ENCODE measurements at places on chromosomes 4 and X. TPM values are rescaled to one million over a fixed set of nuclear protein-coding genes. Genes with fewer than 3 reads are reported as not detected.

RBM3 gene
- total RNA-seq: 97.7 TPM

CPLX1 gene
- 2.0 TPM for total RNA-seq

OTUD6A gene
- 0.13 TPM for total RNA-seq

ASMT gene
- total RNA-seq: 0.87 TPM

NSDHL gene
- 26.1 TPM for total RNA-seq

RFC1 gene
- 64.3 TPM for total RNA-seq

TCEAL7 gene
- total RNA-seq: 7.7 TPM

TEX13D gene
- not detected for total RNA-seq

GPR82 gene
- total RNA-seq: not detected

MGAT4D gene
- total RNA-seq: not detected

F8 gene
- total RNA-seq: 1.6 TPM

GRCh38 chr4:88320224-88320779 is 35.9 kb upstream of the PPM1K start:
- peaks cover 4% of the 10 kb centered on the region for H3K36me3 ChIP-seq
- no peak overlapping the region for H3K4me3 ChIP-seq
- no peak for DNase-seq

DNA sequence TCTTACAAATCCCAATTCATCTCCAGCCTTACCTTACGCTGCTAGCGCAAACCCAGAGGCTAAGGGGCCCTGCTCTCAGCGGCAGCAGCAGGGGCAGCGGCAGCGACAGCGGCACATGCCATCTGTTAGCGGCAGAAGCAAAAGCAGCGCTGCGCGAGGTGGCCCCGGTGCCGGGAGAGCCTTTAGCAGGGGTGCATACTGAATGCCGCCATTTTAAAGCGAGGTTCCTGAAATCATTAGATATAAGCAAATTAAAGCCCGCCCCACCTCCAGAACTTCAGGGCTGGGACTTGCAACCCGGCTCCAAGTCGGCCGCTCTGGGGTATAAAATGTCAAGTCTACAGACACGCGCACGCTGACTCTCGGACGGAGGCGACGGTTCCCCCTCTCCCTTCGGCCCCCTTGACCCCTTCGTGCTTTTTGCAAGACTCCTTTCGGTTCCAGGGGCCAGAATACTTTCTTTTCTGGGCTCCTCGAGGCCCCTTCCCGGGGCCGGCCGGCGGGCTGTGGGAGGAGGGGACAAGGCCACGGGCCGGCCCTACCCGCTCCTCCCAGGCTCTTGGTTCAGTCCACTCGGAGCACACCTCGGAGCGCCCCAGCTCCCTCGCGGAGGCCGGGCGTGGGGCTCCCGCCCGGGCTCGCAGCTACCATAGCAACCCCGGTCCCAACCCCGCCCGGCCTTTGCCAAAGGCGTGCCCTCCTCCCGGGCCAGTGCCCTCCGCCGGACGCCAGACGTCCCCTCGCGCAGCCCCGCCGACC is at the start of gene MBNL3:
Gene MBNL3 (minus strand): TSS at position 220 of the 759 bp plus-strand sequence. CDS start 49,427 bp downstream, outside the sequence.
- H3K4me1 ChIP-seq: peaks cover 25% of the 10 kb centered on the region
- no peaks in the 10 kb centered on the region for H3K36me3 ChIP-seq
- peak within 1 kb of the TSS; percentile 86 for H3K4me3 ChIP-seq
- H3K27me3 ChIP-seq: peaks cover 28% of the 10 kb centered on the region
- no peak within 1 kb of the TSS for H3K27ac ChIP-seq

- H3K4me1 ChIP-seq: no peaks in the 10 kb centered on the region
- no peaks in the 10 kb centered on the region for H3K27me3 ChIP-seq
- no peak overlapping the region for H3K4me3 ChIP-seq
- DNase-seq: no peak
- H3K27ac ChIP-seq: no peak overlapping the region
Measured at GRCh38 chr4:41517747-41518146, 20.2 kb upstream of the LIMCH1 start.

DNA sequence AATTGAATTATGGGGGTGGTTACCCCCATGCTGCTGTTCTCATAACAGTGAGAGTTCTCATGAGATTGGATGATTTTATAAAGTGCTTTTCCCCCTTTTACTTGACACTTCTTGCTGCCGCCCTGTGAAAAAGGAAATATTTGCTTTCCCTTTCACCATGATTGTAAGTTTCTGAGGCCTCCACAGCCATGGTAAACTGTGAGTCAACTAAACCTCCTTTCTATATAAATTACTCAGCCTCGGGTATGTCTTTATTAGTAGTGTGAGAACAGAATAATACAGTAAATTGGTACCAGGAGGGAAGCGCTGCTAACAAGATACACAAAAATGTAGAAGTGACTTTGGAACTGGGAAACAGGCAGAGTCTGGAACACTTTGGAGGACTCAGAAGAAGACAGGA is 1070.8 kb downstream of the FAM133A start:
- peaks cover 53% of the 10 kb centered on the region for H3K4me1 ChIP-seq
- DNase-seq: no peak
- peak overlapping the region; percentile 96 for H3K27ac ChIP-seq
- H3K27me3 ChIP-seq: no peaks in the 10 kb centered on the region

DNA sequence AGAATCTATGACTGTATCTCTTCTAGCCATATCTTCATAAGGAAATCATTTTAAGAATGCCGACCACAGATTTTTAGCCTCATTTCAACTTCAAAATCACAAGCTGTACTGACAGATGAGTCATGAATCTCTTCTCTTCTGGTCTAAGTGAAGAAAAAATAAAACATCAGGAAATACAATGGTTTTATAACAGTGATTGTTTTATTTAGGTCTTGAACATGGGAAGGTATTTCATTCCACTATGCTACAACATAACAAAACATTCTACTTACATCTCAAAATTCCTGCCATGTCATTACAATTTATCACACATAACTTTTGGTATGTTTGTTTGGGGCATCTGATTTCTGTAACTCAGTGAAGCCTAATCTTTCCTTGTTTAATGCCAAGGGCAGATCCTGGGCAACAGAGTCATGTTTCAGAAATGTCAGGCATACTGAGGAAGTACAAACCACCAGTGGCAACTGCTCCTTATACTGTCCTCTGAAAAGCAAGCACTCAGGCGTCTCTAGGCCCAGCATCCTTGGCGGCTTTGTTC is 325.0 kb downstream of the PDHA2 start:
- no peak overlapping the region for H3K4me3 ChIP-seq
- no peaks in the 10 kb centered on the region for H3K27me3 ChIP-seq
- H3K4me1 ChIP-seq: peaks cover 6% of the 10 kb centered on the region

DNA sequence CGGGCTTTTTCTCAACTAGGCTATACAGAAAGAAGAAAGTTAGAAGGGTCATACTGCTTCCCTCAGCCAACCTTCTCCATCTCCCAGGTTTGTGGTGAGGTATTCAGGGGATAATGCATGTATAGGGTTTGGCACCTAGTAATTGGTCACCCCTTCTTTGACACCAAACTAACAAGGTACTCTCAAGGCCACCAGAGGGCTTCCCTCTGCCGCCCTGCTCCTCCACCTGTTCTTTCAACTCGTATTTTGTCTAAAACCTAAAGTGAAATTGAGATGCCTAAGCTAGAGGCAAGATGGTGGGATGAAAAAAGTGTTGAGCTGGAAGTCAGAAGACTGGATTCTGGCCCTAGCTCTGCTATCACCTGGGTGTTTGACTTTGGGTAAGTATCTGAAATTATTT is 22.0 kb downstream of the CT47C1 start:
- H3K4me1 ChIP-seq: peaks cover 13% of the 10 kb centered on the region
- H3K36me3 ChIP-seq: no peaks in the 10 kb centered on the region
- DNase-seq: no peak
- H3K4me3 ChIP-seq: no peak overlapping the region
- H3K27ac ChIP-seq: no peak overlapping the region

DNA sequence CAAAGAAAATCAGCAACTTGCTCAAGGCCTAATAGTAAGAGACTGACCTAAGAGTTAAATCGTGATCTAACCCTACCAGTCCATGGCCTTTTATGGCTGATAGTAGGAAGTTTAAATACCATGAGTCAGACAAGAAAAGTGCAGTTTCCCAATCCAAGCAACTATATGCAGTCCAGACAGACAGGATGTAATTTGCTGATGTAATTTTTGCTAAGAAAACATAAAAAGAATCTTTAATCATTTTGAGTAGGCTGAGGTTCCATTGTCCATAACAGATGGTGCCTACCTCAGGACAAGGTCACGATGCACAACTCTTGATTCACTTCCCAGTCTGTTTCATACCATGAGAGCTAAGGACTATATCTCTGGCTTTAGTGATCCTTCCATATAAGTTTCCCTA is 317.5 kb upstream of the GRIA3 start:
- no peaks in the 10 kb centered on the region for H3K27me3 ChIP-seq
- no peaks in the 10 kb centered on the region for H3K4me1 ChIP-seq
- no peak for DNase-seq
- H3K36me3 ChIP-seq: no peaks in the 10 kb centered on the region
- H3K27ac ChIP-seq: no peak overlapping the region
- no peak overlapping the region for H3K4me3 ChIP-seq

GRCh38 chr4:36285784-36286480 is 4.5 kb downstream of the DTHD1 start:
- H3K27me3 ChIP-seq: no peaks in the 10 kb centered on the region
- H3K4me1 ChIP-seq: no peaks in the 10 kb centered on the region
- DNase-seq: no peak
- H3K4me3 ChIP-seq: no peak overlapping the region
- H3K36me3 ChIP-seq: no peaks in the 10 kb centered on the region
- no peak overlapping the region for H3K27ac ChIP-seq

- no peak for DNase-seq
- no peaks in the 10 kb centered on the region for H3K27me3 ChIP-seq
- H3K4me3 ChIP-seq: no peak overlapping the region
- H3K27ac ChIP-seq: no peak overlapping the region
- H3K36me3 ChIP-seq: no peaks in the 10 kb centered on the region
Measured at GRCh38 chr4:157045507-157046127, 30.3 kb upstream of the GLRB start.

GRCh38 chrX:26234177-26234576 is 18.2 kb downstream of the MAGEB5 start:
- no peaks in the 10 kb centered on the region for H3K4me1 ChIP-seq
- no peak overlapping the region for H3K4me3 ChIP-seq
- H3K27ac ChIP-seq: no peak overlapping the region
- H3K27me3 ChIP-seq: no peaks in the 10 kb centered on the region
- H3K36me3 ChIP-seq: peaks cover 31% of the 10 kb centered on the region

DNA sequence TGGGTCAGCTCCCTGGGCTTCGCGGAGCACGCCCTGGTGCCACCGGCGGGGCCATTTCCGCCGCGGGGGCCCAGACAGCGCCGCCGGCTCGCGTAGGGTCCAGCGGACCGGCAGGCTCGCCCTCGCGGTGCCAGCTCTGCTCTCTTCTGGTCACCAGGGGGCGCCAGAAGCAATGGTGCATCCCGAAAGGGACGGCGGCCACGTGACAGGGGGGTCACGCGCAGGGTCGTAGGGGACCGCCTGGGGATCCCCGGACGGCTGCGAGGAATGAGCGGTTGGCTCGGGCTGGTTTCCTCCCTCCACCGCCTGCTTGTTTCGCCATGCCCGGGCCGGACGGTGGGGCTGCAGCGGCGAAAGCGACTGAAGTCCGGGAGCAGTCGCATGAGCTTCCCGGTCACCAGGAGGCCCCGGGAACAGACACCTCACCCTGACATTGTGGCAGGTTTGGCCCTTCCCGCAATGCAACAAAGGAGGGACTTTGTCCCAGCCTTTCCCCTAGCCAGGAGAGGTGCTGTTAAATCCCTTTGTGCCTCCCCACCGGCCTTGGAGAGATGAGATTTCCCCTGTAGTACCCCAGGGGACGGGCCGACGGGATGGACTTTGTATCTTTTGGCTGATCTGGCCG is 15.8 kb downstream of the ZCCHC12 start:
- peak; percentile 91 for DNase-seq
- H3K27me3 ChIP-seq: peaks cover 38% of the 10 kb centered on the region
- H3K36me3 ChIP-seq: no peaks in the 10 kb centered on the region
- peaks cover 9% of the 10 kb centered on the region for H3K4me1 ChIP-seq
- peak overlapping the region; percentile 62 for H3K4me3 ChIP-seq

GRCh38 chr4:38069271-38069760 is 109.1 kb downstream of the PTTG2 start:
- H3K27ac ChIP-seq: peak overlapping the region; percentile 57
- peak; percentile 53 for DNase-seq
- H3K4me3 ChIP-seq: no peak overlapping the region
- H3K36me3 ChIP-seq: peaks cover 7% of the 10 kb centered on the region
- peaks cover 24% of the 10 kb centered on the region for H3K4me1 ChIP-seq

- peaks cover 24% of the 10 kb centered on the region for H3K4me1 ChIP-seq
- peaks cover 2% of the 10 kb centered on the region for H3K36me3 ChIP-seq
- DNase-seq: peak; percentile 19
- peak overlapping the region; percentile 56 for H3K4me3 ChIP-seq
- peaks cover 29% of the 10 kb centered on the region for H3K27me3 ChIP-seq
Measured at GRCh38 chr4:125313497-125313896, 1.3 kb upstream of the FAT4 start.

GRCh38 chrX:771536-771935 is 140.9 kb downstream of the SHOX start:
- H3K27ac ChIP-seq: no peak overlapping the region
- peaks cover 36% of the 10 kb centered on the region for H3K4me1 ChIP-seq
- no peaks in the 10 kb centered on the region for H3K36me3 ChIP-seq
- no peak overlapping the region for H3K4me3 ChIP-seq
- no peaks in the 10 kb centered on the region for H3K27me3 ChIP-seq

GRCh38 chr4:98662626-98663225 is 4.3 kb upstream of the TSPAN5 start:
- peak overlapping the region; percentile 86 for H3K27ac ChIP-seq
- H3K4me1 ChIP-seq: peaks cover 50% of the 10 kb centered on the region
- H3K36me3 ChIP-seq: peaks cover 19% of the 10 kb centered on the region
- peak; percentile 57 for DNase-seq

DNA sequence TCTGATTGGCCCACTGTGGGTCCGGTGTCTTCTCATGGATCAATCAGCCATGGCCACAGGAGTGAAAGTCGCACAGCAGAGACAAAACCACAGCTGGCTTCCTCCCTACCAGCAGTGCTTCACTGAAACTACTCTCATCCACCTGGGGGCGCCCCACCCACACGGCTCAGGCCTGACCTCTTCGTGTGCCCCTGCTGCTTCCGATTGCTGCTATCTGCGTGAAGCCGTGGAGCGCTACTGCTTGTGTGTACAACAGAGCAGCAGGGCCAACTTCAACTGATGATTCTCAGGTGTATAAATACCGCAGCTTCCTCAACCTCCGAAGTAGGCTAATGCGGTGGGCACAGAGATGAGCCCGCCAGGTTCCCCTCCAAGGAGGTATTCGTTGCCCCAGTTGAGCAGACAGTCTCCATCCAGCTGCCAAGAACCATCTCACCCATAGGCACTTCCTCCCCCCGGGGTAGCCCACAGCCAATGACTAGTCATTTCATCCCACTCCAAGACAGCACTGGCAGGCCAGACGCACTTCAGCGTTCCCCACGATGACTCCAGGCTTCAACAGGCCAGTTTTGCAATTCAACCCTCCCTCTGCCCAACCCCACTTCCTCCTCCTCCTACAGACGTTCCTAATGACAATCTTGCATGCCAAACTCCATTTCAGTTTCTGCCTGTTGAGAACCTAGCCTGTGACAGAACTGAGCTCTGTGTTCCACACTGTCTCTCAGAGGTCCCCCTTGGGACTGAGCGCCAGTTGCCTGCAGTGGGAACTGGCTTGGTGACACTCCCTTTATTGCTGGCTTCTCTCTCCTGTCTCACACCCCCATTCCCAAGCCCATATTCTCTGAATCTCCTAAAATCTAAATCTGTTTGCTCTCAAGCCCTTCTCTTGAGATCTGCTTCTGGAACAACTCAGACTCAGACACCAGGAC is 41.3 kb upstream of the ATP6AP2 start:
- no peak overlapping the region for H3K4me3 ChIP-seq
- peaks cover 9% of the 10 kb centered on the region for H3K27me3 ChIP-seq
- no peak overlapping the region for H3K27ac ChIP-seq

- no peaks in the 10 kb centered on the region for H3K4me1 ChIP-seq
- H3K4me3 ChIP-seq: no peak overlapping the region
- no peaks in the 10 kb centered on the region for H3K27me3 ChIP-seq
Measured at GRCh38 chr4:53432528-53433424, 55.3 kb downstream of the FIP1L1 start.

- H3K4me3 ChIP-seq: no peak overlapping the region
- H3K36me3 ChIP-seq: no peaks in the 10 kb centered on the region
- H3K4me1 ChIP-seq: peaks cover 7% of the 10 kb centered on the region
- peak; percentile 26 for DNase-seq
Measured at GRCh38 chr4:183533698-183534097, 28.8 kb downstream of the ING2 start.
